ENCODE measurements at places on chromosomes 7 and 10.

DNA sequence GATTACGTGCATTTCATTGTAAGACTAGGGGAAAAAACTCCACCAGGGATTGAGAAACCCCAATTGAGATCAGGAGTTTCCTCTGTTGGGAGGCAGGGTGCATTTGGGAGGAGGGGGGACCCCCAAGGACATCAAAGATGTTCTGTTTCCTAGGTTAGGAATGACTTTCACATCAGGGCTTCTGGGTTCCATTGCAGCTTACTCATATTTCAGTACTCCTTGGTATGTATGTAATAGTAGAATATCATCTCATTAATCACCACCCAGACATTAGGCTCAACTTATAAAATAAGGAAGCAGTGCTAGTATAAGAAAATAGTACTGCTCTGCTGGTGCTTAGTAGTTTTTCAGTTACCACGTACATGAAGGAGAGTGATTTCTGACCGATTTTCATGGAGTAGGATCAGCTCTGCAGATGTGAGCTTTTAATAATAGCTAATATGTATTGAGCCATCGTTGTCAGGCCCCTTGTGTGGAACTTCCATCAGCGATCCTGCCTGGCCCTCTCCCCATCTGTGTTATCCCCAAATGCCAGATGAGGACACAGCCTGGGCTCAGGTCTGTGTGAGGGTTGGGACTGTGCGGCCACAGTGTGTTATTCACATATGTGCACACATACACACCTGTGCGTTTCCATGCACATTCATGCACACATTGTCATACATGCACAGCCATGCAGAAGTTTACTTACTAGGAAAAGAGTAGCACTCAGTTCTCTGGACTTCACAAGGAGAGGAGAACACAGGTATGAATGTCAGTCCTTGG lies 23.5 kb downstream of the UPP1 start:
- no peak for DNase-seq

DNA sequence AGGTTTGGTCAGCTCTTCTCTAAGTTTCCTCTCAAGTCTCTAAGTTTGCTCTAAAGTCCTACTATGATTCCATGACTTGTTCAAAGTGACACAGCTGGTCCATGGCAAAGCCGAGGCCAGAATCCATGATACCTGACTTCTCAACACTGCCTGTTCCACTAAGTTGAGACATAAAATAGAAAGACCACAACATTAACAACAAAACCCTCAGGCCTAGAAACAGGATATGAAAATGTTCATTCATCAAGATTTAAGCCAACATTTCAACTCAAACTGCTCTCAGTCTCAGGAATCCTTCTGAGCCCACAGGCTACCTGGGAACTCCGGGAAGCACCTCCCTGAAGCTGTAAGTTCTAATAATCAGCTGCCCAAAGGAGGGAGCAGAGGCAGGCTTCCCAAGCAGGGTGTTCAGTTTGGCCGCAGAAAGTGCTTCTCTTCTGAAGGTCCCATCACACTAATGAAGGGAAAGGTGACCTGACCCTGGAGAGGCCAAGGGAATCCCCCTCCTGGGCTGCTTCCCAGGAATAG lies 62.9 kb downstream of the STK17A start:
- DNase-seq: no peak

- DNase-seq: no peak
Observed at GRCh38 chr7:30469303-30469702, 9.3 kb downstream of the NOD1 start.

DNA sequence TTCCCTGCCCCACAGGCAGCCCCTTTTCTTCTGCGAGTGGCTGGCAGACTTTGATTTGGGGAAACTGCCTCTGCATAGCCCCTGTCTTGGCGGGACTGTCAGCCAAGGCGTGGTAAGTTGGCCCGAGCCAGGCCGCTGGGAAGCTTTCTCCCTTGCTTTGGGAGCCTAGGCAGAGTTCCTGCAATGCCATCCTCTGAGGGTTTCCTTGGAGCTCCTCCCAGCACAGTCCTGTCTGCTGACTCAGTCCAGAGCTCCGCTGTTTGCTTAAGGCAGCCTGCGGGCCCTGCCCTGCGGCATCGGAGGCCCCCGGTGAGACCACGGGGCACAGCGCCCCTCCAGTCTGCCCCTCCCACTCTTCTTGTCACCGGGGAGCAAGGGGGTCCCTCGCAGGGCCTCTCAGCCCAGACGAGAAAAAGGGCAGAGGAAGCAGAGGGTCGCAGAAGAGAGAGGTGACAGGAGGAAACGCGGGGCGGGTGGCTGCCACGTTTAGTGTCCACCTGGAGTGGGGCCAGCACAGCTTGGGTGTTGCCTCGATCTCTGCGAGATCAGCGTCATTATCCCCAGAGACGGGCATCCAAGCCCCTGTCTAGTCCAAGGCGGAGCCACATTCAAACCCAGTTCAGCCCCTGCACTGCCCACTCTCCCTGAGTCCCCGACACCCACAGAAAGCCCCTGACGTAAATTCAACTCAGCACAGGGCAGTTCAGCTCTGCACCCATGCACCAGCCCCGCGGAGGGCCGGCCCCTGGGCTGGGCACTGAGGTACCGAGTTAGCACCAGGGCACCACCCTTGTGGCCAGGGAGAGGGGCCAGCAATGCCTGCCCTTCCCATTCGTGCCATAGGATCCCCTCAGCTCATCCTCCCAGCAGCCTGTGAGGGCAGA lies 59.0 kb upstream of the CHST15 start:
- no peak for DNase-seq

Measured in CMK (cell line).